ENCODE measurements at places on chromosomes 5 and 9. TPM values are rescaled to one million over a fixed set of nuclear protein-coding genes. Genes with fewer than 3 reads are reported as not detected.

DNA sequence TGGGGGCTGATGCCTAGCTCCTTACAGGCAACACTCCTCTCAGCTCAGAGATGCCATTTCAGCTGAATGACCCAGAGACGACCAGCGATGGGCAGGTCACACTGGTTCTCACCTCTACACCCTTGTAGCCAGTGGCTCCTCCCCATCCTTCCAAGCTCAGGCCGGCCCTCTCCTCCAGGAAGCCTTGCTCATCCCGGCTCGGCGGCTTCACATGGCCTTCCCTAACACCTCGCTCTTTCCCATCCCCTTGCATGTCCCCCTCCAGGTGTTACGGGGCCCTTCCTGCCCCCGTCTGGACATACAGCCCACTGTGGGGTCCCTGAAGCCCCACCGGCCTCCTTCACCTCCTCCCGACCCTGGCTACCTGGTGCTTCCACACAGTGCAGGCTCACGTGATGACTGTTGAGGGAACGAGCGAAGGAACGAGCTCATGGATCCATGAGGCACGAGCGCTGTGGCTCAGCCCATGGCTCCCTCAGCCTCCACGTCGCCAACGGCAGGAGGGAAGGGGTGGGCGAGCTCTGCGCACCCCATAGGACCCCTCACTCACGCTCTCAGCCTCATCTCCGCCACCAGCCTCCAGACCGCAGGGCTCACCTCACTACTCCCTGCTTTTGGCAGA is 45.7 kb downstream of the SARDH start:
- no peak for DNase-seq

Gene TMEFF1
- not detected for total RNA-seq

DNA sequence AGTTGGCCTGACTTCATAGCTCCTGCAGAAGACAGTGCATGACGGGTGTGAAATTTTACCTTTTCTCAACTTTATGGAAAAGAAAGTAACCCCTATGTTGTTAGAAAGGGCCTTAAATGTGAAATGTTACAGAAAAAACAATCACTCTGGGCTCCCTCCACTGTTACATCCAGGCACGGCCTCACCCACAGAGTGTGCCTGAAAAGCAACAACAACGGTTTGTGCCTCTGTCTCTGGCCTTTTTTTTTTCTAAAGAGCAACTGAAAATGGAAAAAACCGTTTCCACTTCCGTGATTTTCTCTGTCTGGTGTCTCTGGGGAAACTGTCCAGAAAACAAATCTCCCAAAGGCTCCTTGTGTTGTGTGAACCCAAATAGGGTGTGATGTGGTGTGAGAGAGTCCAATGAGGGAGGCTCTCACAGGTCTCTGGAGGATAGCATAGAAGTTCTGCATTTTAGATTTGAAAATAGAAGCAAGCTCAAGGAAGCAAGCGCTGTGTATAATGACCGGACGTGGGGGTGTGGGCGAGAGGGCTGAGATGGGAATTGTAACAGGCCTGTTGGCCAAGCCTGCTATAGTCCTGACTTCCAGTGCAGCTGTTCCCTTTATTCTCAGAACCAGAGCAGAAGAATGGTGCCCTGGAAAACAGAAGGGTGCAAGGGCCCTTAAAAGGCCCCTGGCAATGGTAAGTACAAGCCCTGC is 221.8 kb upstream of the TUT7 start:
- DNase-seq: no peak

GRCh38 chr9:20041697-20042081 is 252.9 kb upstream of the SLC24A2 start:
- DNase-seq: no peak

Gene HTR1A
- not detected for total RNA-seq

GRCh38 chr9:3478549-3478953 is 47.2 kb downstream of the RFX3 start:
- DNase-seq: no peak

DNA sequence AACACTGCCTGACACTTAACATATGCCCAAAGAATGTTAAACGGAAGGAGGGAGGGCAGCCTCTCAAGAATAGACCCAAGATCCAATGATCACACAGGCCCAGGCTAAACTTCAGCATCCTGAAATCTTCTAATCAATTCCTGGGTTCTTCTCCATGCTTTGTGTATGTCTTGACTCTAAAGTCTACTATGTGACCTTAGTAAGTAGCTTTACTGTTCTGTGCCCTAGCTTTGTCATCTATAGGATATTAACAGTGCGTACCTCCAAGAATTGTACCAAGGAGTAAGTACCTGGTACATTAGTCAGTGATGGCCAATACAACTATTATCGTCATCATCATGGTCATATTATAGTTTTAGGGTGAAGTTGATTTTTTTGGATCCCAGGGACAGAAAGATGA is 96.6 kb downstream of the SGCD start:
- no peak for DNase-seq

- DNase-seq: no peak
Measured at GRCh38 chr9:137832191-137832700, 45.3 kb upstream of the CACNA1B start.

Gene PCDHB16
- 1.4 TPM for total RNA-seq

Gene PTGS1
- total RNA-seq: 0.32 TPM
